ENCODE measurements at places on chromosomes 4 and X.

- DNase-seq, result no peak
Measured at GRCh38 chr4:106369456-106370060, 980 bp upstream of the GIMD1 start.

- no peak for DNase-seq
Measured at GRCh38 chr4:168802222-168802621, 207.8 kb downstream of the CBR4 start.

DNA sequence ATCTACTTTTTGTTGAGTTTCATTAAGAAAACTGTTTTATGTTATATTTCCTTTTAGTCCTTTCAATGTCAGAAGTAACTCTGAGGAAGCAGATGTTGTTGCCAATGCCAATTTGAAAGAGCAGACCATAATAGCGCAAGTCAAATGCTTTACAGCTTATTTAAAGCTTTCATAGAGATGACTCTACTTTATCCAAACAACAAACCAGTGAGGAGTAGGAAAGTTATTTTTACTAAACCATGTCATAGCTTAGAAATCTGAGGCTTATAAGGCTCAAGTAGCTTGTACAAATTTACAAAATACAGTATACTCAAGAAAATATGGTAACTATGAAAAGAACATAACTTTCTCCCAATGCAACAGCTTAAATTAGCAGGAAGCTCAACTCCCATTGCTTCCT lies 40.1 kb upstream of the SPOCK3 start:
- no peak for DNase-seq

DNA sequence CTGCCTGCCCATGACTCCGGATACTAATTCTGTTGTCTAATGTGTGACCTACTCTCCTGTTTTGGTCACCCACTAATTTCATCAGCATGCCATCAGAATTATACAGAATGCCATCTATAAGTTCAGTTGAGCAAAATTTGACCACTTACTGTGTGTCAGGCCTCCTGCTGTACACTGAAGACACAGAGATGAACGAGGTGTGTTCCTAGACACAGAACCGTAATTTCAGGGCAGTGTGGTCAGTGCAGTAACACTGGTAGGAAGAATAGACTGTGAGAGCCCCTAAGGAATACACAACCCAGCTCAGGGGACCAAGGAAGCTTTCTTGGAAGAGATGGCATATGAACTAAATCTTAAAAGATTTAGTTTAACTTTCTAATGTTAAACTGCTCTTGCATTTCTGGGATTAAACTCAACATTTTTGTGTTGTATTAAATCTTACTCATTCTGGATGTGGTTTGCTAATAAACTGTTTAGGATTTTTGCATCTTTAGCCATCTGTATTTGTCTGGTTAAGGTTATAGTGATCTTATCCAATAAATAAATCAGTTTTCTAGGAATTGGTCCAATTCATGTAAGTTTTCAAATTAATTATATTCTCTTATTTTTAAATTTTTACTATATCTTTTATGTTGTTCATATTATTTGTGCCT lies 34.3 kb downstream of the KANTR start:
- no peak for DNase-seq

- DNase-seq, result no peak
Measured at GRCh38 chr4:6123976-6124375, 76.4 kb downstream of the JAKMIP1 start.

DNA sequence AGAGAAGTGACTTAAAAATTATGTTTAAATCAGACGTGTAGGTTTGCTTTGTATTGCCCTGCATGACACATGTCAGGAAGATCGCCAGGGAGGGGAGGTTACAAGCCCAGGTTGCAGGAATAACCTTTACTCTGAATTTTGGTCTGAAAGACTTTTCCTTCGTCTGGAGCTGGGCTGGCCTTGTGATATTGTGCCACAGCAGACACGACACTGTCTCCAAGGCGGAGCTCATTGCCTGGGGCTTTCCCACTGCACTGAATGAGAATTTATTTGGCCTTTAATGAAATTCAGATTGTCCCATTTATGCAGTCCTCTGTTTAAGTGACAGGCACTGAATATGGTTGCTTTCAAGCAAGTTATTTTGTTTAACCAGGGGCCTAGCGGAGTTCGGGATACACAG lies 45.1 kb downstream of the RHOH start:
- DNase-seq, result no peak

GRCh38 chrX:112941209-112941837 lies 100.7 kb upstream of the AMOT start:
- DNase-seq, result no peak
